ENCODE measurements at places on chromosomes 16 and 17. TPM values are rescaled to one million over a fixed set of nuclear protein-coding genes. Genes with fewer than 3 reads are reported as not detected.

DNA sequence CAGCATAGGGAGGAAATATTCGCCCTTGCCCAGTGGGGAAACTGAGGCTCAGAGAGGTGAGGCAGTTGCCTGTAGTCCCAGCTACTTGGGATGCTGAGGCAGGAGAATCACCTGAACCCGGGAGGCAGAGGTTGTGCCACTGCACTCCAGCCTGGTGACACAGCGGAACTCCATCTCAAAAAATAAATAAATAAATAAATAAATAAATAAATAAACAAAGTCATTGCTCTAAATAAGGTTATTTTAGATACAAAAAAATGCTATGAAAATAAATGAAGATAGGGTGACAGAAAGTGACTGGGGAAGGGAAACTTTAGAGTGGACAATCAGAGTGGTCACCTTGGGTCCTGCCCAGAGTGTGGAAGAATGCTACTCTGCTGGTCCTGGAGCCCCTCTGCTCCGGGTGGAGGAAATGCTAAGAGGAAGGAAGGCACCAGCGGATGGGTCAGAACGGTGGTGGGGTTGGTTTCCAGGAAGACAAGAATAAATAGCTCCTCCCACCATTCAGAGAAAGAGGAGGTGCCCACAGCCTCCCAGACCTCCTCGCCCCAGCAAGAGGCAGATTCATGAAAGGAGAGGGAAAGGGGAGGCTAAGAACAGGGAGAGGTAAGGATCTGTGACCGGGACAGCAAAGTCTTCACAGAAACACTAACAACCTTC is 17.6 kb downstream of the TRPV3 start:
- no peak for DNase-seq

DNA sequence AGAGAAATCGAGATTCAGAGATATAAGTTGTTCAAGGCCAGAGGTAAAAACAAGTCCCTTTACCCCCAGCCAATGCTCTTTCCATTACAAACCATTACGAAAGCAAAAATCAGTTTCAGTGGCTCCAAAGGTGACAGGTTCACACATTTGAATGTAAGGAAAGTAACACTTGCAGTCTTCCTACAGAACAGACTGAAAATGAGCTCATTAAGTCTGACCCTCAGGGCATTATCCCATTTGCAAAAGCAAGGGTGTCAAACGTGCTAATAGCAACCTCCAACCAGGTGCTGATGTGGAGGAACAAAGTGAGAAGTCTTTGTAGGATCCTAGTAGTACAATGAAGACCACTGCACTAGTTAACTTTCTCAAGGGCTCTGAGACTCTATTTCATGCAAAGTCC is 65.2 kb downstream of the XPO6 start:
- no peak for DNase-seq

DNA sequence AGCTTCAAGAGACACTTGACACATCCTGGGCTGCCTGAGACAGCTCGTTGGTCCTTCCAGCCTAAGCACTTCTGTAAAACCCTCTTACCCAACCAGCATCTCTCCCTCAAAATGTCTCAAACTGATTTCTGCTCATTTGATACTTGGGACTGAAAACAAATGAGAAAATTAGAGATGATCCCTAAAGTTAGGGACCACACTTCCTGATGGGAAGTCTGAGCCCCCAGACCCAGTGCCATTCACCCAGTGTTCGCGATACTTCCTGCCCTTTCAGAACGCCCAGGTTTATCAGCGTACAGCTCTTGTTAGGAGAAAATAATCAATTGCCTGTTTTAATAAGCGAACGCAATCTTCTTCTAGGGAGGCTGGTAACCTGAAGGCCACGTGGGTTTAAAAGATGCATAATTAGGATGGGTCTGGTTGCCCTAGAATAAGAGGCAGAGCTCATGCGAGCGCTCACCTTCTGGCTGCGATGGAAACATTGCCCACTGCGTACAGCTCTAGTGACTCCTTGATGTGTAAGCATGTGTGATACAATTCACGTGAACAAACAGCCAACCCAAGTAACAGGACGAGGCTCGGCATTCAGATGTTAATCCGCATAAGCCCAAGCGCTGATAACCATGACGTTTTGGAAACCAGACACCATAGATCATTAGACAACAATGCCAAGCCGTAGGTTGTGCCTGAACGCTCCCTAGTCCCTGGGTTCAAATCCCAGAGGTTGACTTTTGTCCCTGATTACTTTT is 213.1 kb downstream of the FOXL1 start:
- no peak for DNase-seq

Gene USP43
- 5.3 TPM for total RNA-seq

Data from astrocyte (in vitro differentiated cells and primary cell).